ENCODE measurements at places on chromosomes 2 and 18. TPM values are rescaled to one million over a fixed set of nuclear protein-coding genes. Genes with fewer than 3 reads are reported as not detected.

GRCh38 chr2:119301413-119301812, 65.2 kb downstream of the C2orf76 start:
- no peak for DNase-seq

GRCh38 chr2:11930211-11930761, 183.9 kb downstream of the LPIN1 start:
- DNase-seq, result no peak

DNA sequence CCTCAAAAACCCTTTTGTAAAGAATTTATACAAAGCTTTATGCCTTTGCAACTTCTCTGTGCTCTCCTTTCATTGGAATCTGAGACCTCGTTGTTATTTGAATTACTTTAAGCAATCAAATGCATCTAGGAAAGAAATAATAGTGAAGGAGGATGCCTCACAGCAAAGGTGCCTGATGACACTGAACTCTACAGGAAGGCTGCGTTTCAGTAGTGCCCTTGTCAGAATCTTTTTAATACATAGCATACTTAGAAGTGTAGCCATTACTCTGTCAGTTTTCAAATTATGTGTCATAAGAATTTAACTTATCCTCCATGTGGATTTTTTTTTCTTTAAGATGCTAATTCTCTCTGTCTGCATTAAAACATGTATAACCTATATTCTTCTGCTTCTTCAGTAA, 9.6 kb upstream of the LYPD6B start:
- DNase-seq, result no peak

- no peak for DNase-seq
These were observed 131.9 kb upstream of the ID2 start for GRCh38 chr2:8549942-8550341.

DNA sequence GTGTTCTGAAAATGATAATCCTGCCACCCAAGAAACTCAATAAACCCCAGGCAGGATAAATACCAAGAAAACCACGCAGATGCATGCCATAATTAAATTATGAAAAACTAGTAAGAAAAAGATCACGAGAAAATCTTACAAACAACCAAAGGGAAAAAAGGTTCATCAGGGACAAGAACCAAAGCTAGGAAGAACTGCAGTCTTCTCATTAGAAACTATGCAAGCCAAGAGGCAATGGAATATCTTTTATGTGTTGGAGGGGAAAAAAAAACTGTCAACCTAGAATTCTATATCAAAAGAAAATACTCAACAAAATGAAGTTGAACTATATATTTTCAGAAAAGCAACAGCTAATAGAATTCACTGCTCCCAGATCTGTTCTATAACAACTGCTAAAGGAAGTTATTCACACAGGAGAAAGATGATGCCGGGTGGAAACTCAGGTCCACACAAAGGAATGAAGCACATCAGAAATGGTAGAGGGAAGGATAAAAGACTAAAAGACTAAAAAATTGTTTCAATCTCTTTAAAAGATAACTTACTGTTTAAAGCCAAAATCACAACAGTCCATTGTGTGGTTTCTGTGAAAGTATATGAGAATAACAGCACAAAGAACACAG, 55.0 kb downstream of the NDUFA10 start:
- peak; percentile 24 for DNase-seq

DNA sequence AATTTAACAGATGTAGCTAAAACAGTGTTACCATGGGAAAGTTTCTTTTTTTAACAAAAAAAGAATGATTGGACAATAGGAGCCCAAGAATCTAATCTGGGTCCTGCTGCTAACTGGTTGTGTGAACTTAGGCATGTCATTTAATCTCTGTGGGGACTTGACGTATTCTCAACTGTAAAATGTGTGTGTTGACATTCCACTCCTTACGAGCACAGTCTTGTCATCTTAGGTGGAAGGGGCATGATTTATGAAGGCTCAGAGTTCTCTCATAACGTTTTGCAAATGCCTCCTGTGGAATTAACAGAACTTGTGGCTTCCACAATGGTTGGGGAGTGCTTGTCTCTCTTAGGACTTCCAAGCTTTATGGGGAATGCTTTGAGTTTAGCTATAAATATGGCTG, 125.9 kb upstream of the SATB2 start:
- DNase-seq, result no peak

DNA sequence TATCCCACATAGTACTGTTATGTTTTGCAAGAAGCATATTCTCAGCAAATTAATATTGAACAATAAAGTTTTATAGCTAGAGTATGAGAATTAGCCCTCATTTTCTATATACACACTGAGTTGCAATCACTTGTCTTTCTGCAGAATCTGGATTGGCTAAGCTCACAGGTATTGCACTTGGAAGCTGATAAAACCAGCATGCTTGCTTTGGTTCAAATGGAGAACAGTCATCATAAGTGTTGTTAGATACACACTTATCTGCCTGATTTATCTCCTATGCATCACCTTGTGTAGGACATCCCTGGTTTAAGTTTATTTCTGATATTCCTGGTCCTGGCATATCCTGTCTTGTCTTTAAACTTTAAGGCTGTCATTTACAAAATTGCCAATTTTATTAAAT, 38.0 kb upstream of the CYP20A1 start:
- no peak for DNase-seq

DNA sequence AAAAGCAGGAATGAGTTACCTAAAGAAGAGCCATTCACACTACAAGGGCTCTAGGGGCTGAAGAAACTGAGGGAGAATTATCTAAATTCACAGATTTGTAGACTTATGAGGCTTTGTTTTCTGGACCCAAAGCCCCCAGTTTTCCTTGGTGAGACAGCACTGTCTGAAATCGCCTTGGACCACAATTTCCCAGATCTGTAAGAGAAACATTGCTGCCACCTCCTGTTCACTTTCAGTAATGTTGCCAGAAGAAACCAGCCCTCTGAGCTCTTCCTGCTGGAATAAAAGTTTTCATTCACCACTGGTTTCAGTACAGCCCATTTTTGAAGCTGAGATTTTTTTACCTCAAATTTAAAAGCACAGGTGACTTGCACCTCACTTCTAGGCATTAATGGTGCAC, 169.2 kb downstream of the CDH20 start:
- peak; percentile 17 for DNase-seq

- peak; percentile 34 for DNase-seq
These were observed 116.6 kb downstream of the SRBD1 start for GRCh38 chr2:45494275-45494977.

GRCh38 chr2:231334179-231334930, 61.2 kb upstream of the B3GNT7 start:
- DNase-seq, result no peak

GRCh38 chr2:45651415-45652089, at the start of gene PRKCE:
Gene PRKCE (plus strand): TSS chr2:45651675.
- peak; percentile 67 for DNase-seq

DNA sequence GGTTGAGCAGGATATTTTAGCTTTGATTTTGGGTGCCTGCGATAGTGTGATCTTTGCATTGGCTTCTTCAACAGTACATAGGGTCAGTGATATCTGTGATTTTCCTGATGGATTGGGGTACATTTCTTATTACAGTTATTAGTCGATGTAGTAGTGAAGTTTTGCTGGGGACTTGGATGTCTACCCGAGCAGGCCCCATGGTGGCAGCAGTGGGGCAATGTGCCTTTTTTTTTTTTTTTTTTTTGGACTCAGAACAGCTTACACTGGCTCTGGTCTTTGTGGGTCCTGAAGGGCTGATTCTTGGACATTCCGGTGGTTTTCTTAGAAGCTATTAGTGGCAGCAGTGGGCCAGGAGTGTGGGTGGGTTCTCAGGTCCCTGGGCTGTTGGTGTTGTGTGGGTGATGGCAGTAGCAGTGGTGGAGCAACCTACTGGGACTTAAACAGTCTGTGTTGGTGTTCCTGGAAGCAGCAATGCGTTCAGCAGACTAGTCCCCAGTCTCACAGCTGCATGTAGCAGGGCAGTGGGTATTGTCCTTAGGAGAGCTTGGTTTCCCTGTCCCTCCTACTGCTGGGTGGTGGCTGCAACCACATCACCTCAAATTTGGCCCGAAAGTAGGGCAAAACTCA, 53.7 kb upstream of the SLC4A10 start:
- peak; percentile 3 for DNase-seq

GRCh38 chr2:14199040-14199439, 433.5 kb upstream of the LRATD1 start:
- no peak for DNase-seq

GRCh38 chr2:121698318-121698930, 38.3 kb downstream of the NIFK start:
- no peak for DNase-seq

DNA sequence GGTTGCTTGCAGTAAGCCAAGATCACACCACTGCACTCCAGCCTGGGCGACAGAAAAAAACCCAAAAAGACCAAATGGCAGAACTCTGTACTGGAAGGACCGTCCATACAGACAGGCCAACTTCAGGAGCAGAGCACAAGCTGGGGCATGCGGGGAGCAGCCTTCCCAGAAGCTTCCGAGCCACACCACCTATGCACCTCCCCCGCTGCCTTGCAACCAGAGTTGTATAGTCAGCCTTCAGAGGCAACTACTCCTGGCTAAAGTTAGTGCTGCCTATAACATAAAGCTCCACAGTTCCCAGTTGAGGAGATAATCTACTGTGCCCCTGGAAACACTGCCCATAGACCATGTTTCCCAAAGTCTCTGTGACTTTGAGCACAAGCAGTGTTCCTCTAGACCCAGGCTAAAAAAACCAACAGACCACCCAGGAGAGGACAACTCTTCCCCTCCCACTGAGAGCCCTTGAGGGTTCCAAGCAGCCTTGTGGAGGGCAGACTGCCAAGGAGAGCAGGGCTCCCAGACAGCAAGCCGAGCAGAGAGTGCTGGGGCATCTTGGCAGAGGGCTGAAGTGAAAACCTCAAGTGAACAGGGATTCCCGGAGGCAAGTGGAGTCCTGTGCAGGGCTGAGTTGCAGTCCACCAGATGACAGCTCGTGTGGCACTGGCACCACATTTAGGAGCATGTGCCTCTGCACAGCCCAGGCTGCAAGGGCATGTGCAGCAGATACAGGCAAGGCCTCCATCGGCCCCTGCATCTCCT, 6.8 kb downstream of the SFT2D3 start:
- DNase-seq, result no peak

DNA sequence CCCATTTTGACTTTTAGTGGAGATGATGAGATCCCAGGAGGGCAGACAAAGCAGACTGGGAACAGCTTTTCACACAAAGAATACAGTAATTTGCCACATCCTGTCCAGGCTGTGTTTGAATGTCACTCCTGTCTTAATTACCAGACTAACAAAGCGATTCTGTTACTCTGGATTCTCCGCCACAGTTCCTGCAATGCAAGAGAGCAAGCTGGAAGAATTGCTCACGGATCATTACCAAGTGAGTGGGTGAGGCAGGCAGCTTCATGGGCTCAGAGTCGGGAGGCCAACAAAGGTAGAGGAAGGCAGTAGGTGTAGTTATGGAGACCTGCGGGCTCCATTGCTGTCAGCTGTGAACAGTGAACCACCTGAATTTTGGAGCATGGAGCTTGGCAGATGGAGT, 250.5 kb upstream of the ATP5MC3 start:
- no peak for DNase-seq

DNA sequence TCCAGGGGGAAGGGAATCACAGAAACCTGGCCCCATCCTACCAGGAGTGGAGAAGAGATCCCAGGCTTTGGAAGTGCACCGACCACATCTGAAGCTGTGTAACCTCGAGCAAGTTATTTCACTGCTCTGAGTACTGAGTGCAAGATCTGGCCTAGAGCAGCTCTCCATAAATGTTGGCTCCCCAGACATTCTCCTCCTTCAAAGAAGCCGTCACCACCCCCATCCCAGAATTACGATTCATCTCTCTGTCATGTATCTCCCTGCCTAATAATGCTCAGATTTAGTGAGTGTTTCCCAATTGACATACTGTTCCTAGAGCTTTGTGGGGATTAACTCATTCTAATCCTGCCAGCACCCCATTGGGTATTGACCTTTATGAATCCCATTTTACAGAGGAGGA, 51.7 kb downstream of the TNS1 start:
- DNase-seq, result no peak

GRCh38 chr2:17581831-17582230, 41.3 kb downstream of the VSNL1 start:
- DNase-seq, result no peak

DNA sequence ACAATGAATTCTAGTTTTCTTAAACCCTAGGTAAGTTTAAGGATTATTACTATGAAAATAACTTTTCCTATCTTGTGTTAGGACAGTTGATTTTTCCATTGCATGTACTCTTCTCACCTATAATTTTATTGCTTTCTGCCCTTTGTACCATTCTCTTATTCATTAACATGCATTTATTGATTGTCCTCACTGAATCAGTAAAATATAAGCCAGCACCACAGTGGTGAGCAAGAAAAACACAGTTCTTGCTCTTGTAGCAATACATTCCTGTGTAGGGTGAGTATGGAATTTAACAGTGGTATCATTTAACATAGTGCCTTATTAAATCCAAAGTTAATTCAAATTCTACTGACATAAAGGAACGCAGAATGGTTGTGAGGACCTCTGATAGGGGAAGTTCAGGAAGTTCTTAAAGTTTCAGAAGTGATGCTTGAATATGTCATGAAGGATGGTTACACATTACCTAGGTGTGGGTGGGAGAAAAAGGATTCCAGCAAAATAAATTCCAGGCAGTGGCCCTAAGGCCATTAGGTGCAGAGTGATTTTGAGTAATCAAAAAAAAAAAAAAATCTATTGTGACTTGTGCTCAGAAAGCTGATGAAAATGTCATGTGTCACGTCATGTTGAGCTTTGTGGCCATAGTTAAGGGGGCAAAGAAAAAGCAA, 104.7 kb upstream of the DSEL start:
- DNase-seq, result no peak

DNA sequence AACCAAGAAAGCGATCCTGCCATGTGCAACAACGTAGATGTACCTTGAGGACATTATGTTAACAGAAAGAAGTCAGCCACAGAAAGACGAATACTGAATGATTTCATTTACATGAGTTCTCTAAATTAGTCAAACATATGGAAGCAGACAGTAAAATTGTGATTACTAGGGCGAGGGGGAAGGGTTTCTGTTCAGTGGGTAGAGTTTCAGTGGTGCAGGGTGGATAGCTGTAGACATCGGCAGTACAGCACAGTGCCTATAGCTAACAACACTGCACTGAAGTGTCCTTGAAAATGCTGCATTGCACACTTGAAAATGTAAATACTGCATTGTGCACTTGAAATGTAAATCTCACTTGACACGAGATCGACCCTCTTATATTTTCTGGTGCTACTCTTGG, 275.3 kb downstream of the GALR1 start:
- no peak for DNase-seq

The CYTIP gene
- polyA plus RNA-seq, result not detected

The SFTPB gene
- not detected for polyA plus RNA-seq

The SOS1 gene
- 17.0 TPM for polyA plus RNA-seq

The MDH1 gene
- polyA plus RNA-seq, result 224 TPM

The CCDC178 gene
- polyA plus RNA-seq, result not detected

The SIX3 gene
- 0.73 TPM for polyA plus RNA-seq

The TEX44 gene
- not detected for polyA plus RNA-seq

The OTOS gene
- polyA plus RNA-seq, result not detected

The ST8SIA5 gene
- polyA plus RNA-seq, result not detected

The GKN2 gene
- 3.3 TPM for polyA plus RNA-seq

The MPP4 gene
- 0.21 TPM for polyA plus RNA-seq

The SP9 gene
- polyA plus RNA-seq, result 3.2 TPM

Measured in A549 (cell line).